T-helper 22 cell (primary cell): ENCODE measurements at places on chromosomes 4 and X.

DNA sequence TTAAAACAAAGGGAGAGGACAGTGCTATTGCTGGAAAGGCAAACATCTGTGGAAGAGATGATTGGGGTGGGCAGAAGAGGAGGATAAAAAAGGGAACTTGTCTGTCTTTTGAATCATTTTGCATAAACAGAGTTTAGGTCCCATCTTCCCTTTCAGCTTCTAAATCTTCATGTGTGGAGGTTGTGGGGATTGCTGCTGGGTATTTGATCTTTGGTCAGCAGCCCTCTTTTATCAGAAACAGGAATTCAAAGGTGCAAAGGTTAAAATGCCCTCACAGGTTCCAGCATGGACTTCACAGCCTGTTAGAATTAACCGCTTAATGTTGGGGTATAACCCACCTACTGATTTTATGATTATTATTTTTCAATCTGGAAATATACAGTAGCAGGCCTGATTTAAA, 39.5 kb upstream of the TMEM154 start:
- no peak for DNase-seq

DNA sequence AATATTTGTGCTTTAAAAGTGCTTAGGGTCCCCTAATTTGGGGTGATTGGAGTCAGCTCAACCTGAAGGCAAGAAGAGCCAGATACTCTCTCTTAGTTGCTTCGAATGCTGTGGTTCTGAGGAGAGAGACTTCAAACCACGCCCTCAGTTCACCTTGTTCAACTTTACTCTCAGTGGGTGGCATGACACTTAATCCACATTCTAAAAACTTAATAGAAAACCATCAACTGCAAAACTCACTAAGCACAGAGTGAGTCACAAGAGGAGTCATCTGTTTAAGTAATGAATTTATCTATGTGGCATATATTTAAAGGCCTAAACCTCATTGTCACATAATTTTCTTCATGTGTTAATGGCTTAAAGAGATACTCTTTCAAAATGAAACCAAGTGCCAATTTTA, 99.5 kb upstream of the SLC4A4 start:
- DNase-seq: no peak

- DNase-seq: no peak
These were observed 44.0 kb upstream of the CT47C1 start for GRCh38 chrX:119028733-119029330.

GRCh38 chrX:86078650-86079049, 31.3 kb upstream of the CHM start:
- DNase-seq: no peak

DNA sequence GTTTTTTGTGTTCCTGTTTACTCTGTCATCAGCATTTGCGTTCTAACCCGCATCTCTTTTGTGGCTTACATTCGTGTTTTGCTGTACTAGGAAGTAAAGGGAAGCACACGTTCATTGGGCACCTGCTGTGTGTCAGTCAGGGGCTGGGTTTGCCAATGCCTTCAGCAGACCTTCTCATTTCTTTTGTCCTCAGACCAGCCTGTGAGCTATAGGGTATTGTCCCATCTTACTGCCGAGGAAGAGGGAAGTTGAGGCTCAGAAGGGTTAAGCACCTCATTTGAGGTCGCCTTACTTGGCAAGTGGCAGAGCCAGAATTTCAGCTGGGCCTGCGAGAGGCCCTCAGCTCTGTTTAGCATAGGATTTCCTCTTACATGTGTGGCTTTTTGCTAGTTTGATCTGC, 8.7 kb downstream of the TBC1D14 start:
- no peak for DNase-seq

DNA sequence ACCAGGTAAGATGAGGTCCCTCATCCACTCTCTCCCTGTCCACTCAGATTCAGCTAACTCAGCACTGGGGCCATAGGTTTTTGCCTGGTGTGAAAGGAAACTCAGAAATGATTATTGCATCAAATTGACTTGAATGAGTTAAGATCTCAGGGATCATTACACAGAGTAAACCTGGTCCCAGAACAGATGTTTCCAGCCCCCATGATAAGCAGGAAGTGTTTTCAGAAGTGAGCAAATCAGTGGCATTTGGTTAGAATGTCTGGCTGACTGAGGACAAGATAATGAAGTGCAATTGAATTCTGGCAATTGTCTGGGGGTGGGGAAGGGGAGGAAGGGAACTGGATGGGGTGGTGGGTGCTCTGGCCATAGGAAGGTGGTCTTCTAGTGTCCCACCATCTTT, 108.0 kb downstream of the CHIC2 start:
- DNase-seq: no peak

DNA sequence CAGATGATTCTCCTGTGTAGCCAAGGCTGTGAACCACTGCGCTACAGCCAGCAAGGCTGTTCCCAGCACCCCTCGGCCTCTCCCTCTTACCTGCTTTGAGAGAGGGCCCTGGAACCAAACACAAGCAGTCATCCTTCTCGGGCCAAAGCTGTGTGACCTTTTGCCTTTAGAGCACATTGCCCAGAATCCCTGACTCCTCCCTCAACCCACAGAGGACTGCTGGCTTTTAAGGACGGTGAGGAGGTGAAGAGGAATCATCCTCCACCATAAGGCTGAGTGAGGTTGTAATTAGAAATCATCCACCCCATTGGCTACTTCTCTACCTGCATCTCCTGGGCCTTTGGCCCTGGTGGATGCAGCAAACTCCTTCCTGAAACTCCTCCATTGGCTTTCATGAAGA, 93.6 kb upstream of the PJA1 start:
- no peak for DNase-seq

- no peak for DNase-seq
These were observed 1.7 kb upstream of the STIM2 start for GRCh38 chr4:26858947-26859401.

DNA sequence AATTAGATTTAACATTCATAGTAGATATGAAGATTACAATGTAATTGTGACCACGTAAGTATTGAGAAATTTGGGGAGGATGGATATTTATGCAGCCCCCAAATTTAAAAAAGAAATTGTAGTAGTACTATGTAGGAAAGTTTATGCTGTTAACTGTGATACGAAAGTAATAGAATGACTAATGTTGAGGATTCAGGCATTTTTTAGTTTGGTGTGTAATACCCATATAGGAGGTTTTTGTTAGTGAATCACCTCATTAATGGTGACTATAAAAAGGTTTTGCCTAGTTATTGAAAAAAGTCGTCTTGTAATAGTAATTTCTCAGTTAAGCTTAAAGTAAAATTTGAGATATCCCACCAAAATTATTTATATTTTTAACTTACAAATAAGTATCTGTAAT, 67.2 kb downstream of the SMARCAD1 start:
- no peak for DNase-seq

- DNase-seq: no peak
These were observed 73.2 kb upstream of the BCOR start for GRCh38 chrX:40170830-40171512.

DNA sequence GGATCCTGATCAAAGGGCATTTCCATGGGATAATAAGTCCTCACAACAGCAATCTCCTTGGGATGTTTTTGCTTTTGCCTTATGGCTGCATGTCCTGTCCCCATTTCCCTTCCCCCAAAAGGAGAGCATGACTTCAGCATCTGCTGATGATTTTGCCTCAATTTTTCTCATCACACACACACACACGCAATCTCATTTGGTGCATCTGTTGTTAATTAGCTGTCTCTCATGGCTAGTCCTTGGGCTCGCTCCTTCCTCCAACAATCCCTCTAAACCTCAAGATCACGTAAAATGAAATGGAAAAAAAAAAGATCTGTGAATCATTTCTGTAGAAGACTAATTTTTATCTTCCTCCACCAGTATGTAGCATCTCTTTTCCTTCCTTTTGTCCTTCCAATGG, 153.6 kb downstream of the RBMX2 start:
- no peak for DNase-seq

DNA sequence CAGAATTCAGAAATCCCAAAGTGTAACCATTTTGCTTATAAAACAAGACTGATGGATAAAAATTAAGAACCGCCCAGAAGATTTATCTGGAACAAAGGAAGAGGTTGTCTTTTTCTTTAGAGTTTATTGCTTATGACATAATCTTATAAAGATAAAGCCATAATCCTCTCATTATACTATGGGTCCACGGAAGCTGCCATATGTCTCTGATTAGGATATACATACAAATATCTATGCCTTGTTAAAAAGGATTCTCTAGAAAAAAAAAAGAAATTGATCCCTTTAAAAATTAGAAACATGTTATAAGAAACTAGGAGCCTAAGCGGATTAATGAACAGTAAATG, 70.5 kb downstream of the RELL1 start:
- DNase-seq: no peak

DNA sequence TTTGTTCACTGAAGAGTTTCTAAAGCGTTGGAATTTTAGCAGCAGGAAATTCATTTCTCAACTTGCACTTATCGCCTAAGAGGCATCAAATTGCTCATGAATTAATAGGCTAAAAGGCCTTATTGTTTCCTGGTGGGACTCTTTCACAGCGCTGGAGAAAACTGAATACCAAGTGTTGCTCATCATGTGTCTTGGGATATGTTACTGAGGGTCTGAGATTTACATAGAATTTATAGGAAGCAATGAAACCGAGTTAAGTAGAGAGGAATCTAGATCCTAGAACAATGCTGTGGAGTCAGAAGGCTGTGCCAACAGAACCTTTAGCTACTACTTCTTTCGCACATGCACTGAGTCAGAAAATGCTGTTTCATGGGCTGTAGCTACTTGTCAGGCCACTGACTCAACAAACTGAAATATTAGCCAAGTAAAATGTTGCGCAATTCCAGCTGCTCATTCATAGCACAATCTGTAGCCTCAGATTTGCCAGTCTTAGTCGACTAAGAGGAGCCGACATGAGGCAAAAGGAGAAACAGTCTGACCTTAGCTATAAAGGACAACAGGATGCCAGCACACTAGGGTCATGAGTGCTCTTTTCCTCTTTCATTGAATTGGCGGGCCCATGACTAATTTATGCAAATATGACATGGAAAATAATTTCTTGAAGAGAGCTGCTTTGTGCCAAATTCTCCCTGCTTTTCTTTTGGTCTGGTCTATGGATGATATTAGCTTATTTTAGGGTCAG, 35.9 kb upstream of the CXCL8 start:
- DNase-seq: no peak

GRCh38 chr4:57098941-57099340, 11.2 kb downstream of the IGFBP7 start:
- DNase-seq: no peak

- no peak for DNase-seq
These were observed 23.4 kb upstream of the PPP3CA start for GRCh38 chr4:101370663-101371210.

GRCh38 chr4:18025288-18025687, 3.7 kb upstream of the LCORL start:
- no peak for DNase-seq

- no peak for DNase-seq
These were observed 19.6 kb downstream of the CLCN4 start for GRCh38 chrX:10176121-10177003.

GRCh38 chr4:122293374-122294365, 85.1 kb upstream of the ADAD1 start:
- no peak for DNase-seq

DNA sequence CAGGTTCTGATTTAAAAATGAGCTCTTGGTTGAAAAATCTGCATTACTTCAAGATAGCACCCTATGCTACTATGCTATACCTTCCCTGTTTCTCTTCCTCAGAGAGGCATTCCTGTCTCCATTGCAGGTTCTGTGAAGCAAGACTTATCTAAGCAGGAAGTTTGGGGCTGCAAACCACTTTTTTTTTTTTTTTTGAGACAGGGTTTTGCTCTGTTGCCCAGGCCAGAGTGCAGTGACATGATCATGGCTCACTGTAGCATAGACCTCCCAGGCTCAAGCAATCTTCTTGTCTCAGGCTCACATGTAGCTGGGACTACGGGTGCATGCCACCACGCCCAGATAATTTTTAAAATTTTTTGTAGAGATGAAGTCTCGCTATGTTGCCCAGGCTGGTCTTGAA, 4.0 kb upstream of the CCNG2 start:
- no peak for DNase-seq

GRCh38 chrX:9298221-9298620, 166.6 kb upstream of the TBL1X start:
- no peak for DNase-seq

DNA sequence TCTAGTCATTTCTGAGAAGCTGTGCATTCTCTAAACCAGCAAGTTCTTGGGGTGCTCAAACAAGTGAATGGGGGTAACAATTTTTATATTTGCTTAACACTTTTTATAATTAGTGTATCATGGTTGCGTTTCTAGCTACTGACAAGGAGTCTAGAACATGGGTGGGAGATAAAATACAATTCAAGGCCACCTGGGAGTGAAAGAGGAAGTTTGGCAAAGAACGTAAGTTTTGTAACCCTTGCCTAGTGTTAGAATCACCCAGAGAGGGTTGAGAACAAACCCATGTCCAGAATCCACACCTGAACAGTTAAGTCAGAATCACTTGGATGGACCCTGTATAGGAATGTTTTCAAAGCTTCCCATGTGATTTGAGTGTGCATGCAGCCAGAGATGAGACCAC, 92.7 kb downstream of the AFF2 start:
- no peak for DNase-seq

- DNase-seq: no peak
These were observed 194.6 kb upstream of the C1QTNF7 start for GRCh38 chr4:15233264-15233597.

GRCh38 chr4:90112715-90113114, 14.5 kb upstream of the CCSER1 start:
- no peak for DNase-seq

- DNase-seq: peak; percentile 12
These were observed 762 bp downstream of the PIGA start for GRCh38 chrX:15334561-15334960.

DNA sequence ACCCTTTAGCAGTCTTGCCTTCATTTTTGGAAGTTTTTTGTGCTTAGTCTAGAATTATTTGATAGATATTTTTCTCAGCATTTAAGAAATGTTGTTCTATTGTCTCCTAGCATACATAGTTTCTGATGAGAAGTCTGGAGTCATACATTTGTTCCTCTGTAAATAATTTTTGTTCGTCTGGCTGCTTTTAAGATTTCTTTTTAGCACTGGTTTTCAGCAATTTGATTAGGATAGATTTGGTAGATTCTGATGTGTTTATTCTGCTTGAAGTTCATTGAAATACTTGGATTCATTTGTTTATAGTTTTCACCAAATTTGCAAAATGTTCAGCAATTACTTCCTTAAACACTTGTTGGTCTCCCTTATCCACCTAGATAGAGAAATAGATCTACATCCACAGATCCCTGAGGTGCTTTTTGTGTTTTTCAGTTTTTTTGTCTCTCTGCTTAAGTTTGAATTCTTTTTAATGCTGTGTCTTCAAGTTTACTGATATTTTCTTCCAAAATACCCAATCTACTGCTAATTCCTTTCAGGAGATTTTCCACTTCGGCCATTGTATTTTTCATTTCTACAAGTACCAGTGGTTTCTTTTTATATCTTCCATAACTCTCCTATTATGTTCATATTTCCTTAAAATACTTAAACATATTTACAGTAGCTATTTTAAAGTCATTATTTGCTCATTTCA, 64.9 kb downstream of the ABLIM2 start:
- no peak for DNase-seq

GRCh38 chrX:49162620-49163019, at the start of gene MAGIX:
Gene MAGIX, plus strand, starts transcription at chrX:49162758. Its CDS starts 132 bp downstream, at chrX:49162890.
- DNase-seq: no peak

- DNase-seq: no peak
These were observed 188.8 kb downstream of the SOWAHB start for GRCh38 chr4:76708971-76709771.
